ENCODE measurements at places on chromosomes 13 and 19.

DNA sequence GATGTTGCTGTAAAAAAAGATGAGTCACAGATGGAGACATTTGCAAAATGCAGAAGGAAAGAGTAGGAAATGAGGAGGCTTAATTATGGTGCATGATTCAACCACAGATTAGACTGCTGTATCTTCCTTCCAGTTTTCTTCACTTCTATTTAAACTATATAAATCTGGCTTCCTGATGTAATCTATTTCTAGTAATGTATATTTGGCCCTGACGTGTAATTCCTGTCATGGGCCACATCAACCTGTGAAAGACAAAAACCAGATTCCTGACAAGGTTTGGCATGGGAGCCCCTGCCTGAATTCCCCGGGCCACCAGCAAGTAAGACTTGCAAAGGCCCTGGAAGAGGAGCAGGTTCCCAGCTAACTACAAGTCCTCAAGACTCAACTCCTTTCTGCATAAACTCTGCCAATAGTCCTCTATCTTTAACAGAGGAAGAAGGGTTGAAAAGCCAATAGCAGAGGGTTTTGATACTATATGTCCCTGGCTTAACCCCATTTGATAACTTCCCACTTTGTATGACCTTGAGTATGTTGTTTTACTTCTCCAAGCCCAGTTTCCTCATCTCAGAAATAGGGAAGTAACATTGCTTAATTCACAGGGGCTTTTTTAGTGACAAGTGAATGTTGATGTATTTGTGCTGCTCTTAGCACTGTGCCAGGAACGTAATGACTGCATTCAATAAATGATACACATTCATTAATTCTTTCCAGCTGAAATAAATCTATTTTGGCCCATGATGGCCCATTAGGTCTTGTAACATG, 172.7 kb downstream of the SPRY2 start:
- no peak for DNase-seq

DNA sequence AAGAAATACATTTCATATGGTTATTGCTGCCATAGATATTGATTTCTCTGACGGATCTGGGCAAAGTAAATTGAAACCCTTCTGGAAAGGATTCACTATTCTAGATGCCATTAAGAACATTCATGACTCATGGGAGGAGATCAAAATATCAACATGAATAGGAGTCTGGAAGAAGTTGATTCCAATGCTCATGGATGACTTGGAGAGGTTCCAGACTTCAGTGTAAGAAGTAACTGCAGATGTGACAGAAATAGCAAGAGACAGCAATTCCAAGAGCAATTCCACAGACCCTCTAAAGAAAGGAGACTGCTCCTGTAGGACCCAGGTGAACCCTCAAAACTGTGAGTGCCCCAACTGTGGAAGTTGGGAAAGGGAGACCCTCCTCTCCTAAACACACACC, 30.9 kb upstream of the KCTD12 start:
- DNase-seq, result no peak

DNA sequence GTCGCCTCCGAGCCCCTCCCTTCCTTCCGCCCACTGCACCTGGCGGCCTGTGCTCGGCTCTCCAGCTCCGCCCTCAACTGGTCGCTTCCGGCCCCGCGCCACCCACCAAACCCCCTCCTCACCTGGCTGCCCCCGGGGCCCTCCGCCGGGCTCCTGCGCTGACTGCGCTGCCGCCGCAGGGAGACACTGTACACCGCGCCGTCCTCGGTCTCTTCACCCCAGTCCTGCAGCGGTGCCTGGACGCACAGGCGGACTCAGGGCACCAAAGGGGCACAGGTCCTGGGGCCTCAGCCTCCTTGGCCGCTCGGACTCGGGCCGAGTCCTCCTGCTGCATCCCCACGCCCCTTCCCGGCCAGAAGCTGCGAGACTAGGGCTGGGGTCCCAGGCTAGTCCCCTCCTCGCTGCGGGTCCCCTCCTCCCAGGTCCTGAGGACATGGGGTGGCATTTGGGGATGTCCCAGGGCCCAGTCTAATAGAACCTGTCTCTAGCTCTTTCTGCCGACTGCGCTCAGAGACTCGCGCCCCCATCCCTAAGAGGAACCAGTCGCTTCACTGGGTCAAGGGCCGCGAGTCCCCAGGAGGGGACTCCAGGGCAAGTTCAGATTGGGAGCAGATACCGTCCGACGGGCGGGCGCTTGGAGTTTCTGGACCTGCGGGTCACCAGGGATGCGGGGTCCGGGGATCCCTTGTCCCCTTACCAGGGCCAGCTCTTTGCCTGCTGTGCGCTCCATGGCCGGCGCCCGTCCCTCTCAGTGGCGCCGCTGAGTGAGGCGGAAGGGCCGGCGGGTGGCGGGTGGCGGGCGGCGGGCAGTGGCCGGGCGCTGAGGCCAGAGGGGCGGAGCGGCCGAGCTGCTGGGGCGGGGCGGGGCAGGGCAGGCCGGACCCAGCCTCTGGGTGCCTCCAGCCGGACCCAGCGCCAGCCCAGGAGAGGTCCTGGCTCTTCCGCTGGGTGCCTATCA, at the start of gene RGL3:
Gene RGL3 (minus strand): TSS at position 766 of the 958 bp plus-strand sequence. CDS start 36 bp downstream, at position 730.
- no peak for DNase-seq

GRCh38 chr13:26185720-26186117, 36.4 kb downstream of the RNF6 start:
- DNase-seq, result no peak

GRCh38 chr19:50557009-50557613, 11.1 kb downstream of the LRRC4B start:
- no peak for DNase-seq

GRCh38 chr19:24159707-24160106, 72.7 kb downstream of the ZNF254 start:
- no peak for DNase-seq

GRCh38 chr19:20247016-20247683, 80.1 kb downstream of the ZNF486 start:
- DNase-seq, result no peak

DNA sequence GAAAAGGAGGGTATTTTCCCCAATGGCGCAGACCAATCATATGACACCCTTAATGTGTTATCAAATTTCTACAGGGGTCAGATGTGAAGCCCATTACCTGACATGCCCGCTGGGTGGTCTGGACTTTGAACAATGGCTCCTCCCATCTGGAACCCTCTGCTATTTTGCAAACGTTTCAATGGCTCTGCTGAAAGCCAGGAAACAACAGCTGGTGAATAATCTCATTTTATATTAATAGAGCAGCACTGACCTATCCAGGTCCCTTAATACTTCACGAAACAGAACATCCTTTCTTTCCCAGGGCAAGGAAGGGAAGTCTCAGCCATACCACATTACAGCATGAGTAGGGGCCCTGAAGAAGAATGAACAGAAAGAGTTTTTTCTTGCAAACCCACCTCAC, 20.3 kb upstream of the KPNA3 start:
- no peak for DNase-seq

DNA sequence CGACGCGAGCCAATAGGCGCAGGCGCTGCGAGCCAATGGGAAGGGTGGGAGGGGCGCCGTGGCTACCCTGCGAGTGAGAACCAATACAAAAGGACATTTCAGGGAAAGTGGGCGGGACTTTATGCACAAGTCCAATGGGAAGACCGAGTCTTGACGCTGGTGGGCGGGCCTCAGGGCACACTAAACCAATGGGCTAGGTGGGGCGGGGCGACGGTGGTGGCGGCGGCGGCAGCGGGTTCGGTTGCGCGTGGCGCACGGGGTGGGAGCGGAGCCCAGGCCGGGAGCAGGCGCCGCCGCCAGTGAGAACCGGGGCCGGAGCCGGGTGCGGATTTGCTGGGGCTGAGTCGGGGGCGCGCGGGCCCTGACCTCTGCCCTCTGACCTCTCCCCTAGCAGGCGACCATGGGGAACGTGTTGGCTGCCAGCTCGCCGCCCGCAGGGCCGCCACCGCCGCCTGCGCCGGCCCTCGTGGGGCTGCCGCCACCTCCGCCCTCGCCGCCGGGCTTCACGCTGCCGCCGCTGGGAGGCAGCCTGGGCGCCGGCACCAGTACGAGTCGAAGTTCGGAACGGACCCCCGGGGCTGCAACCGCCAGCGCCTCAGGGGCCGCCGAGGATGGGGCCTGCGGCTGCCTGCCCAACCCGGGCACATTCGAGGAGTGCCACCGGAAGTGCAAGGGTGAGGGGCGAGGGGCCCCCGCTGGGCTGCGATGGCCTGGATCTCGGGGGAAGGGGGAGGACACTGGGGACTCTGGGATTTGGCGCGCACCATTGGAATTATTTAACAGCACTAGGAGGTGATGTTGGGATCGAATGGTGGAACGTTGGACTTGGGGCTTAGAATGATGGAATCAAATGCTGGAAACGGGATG, at the start of gene TOMM40:
Gene TOMM40 (plus strand): TSS at position 239 of the 867 bp plus-strand sequence. CDS start 162 bp downstream, at position 401.
- peak; percentile 99 for DNase-seq

DNA sequence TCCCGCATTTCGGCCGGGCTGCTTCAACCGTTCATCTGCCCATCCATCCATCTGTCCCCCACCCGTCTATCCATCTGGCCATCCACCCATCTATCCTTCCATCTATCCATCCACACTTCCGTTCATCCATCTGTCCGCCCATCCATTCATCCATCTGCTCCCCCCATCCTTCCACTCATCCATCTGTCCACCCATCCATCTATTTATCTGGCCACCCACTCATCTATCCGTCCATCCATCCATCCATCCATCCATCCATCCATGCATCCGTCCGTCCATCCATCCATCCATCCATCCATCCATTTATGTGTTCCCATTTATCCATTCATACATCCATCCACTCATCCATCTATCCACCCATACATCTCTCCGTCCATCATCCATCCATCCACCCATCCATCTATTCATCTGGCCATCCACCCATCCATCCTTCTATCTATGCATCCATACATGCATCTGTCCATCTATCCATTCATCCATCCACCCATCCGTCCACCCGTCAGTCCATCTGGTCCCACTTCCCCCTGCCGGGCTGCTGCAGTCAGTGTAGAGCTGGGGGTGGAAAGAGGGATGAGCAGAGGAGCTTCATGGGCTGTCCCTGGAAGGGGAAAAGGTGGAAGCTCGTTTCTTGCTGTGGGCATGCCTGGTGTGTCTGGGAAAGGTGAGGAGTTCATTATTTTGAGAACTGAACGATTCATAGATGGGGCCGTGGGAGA, 722 bp downstream of the HSD11B1L start:
- no peak for DNase-seq

- no peak for DNase-seq
These were observed 182.7 kb downstream of the TBC1D4 start for GRCh38 chr13:75299246-75299645.

DNA sequence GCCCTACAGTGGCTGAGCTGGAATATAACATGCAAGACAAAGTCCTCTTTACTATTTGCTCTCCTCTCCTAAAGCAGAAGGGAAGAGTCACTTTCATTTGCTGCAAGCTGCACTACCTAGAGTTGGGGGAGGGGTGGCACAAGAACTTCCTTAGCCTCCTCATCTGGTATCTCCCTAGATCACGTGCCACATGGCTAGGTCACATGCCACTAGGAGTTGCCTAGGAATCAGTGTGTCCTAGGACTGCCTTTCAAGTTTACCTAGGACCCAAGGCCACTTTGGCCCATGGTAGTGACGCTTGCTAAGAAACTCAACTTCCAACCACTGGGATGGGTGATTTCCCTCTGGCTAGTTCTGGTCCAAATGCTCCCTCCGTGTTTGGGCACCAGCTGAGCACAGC, 625.2 kb downstream of the DIAPH3 start:
- DNase-seq, result no peak

- DNase-seq, result no peak
These were observed 679 bp upstream of the ABHD8 start for GRCh38 chr19:17303940-17304267.

- no peak for DNase-seq
These were observed at the start of gene CUL4A for GRCh38 chr13:113209336-113209758. TSS of gene CUL4A (plus strand) at chr13:113209613. CDS start at chr13:113209628, 15 bp downstream.

DNA sequence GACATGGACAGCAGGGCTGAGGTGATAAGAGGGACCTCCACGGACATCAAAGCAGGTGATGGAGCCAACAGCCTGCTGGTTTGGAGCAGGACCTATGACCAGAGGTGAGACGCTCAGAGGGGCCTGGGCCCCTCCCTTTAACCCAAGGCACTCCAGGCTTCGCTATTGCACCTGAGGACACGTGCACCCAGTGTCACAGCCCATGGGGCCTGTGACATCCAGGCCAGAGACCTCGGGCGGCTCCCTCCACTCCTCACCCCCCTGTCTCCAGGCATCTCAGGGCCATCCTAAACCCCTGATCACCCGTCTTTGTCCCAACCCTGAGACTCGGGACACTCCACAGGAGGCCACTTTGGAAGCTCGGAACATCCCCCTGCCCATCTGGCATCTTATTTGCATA, 12.9 kb downstream of the ADGRE5 start:
- no peak for DNase-seq

- DNase-seq, result no peak
These were observed 50.9 kb downstream of the TMEM255B start for GRCh38 chr13:113809934-113810333.

GRCh38 chr13:73388586-73388985, 329.8 kb downstream of the KLF5 start:
- no peak for DNase-seq

DNA sequence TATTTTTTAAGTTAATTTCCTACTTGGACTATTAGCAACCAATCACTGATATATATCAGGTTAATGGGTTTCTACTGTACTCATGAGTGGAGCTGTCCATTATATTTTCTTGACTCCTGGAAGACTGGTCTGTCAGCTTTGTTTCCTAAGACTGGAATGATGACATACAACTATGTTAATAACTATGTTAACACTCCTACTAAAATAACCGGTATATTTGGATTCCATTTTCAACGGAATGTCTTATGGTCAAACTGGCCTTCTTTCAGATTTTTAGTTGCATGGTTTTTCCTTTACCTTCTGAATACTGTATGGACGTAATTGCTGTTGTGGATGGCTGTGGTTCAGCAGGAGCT, 45.8 kb upstream of the GPI start:
- DNase-seq, result no peak

DNA sequence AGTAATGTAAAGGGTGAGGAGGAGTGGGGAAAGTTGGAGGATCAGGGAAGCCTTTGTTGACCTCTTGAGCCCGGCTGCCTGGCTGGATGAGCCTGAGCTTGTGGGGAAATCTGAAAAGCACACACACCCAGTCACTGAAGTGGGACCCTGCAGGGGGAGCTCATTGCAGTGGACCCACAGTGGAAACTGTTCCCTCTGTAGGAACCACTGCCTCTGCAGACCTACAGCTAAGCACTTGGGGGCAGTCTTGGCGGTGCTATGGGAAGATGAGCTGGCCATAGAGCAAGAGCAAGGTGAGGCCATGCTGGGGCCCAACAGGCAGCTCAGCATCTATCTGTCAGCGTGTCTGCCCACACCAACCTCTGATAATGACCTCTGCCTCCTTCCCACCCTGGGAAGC, 294.8 kb downstream of the TSHZ3 start:
- no peak for DNase-seq

Data from omental fat pad (tissue), 4 donors.